ENCODE measurements at places on chromosomes 6 and 20.

- DNase-seq, result no peak
Measured at GRCh38 chr20:45951925-45952834, 17.7 kb downstream of the PCIF1 start.

GRCh38 chr6:130697995-130698535 lies 129.1 kb upstream of the SMLR1 start:
- peak; percentile 33 for DNase-seq

DNA sequence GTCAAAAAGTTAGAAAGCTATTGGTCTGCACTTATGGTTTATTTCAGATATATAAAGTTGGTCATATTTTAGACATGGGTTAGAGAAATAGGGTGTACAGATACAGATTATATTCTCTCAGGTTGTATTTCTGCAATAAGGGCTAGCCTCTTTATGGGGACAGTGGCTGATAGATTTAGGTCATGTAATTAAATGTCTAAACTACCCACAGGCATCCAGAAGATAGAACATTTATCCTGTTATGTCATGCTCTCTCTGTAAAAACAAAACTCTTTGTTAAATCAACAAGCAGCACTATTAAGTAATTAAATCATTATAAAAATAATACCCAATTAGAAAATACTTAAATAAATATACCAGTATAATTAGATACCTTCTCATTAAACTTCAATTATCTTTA lies 612.6 kb upstream of the CITED2 start:
- no peak for DNase-seq

- no peak for DNase-seq
Measured at GRCh38 chr6:227074-227782, 65.1 kb upstream of the DUSP22 start.

DNA sequence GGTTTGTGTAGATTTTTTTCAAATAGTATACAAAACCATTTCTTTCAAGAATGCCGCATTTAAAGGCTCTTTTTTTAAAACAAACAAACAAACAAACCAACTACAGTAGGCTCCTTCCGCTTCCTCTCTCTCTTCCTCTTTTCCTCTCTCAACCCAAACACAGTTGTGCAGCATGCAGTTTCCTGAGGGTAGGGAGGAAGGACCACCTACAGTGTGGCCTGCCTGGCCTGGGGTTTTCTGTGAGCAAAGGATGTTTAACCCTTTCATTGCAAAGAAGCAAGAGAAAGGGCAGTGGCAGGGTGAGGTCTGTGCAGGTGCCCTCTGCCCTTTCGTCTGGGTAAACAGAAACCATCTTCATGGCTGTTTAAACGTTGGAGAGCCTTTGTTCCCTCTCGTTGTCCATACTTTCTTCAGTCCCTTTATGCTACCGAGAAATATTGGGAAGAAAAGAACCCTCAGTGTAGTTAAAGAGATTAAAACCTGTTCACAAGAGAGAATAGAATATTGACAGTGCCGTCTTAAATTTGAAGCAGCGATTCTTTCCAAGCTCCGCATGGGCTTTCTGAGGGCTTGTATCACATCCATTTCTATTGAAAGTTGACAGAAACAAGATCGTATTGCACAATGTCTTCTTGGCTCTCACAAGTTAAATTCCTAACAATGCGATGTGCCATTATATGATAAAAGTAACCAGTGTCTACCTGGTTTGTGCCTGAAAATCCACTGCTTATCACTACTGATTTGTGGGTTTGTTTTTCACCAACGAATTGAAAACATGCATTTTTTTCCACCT lies 215.5 kb upstream of the SNX9 start:
- DNase-seq, result no peak

- no peak for DNase-seq
Measured at GRCh38 chr6:147131532-147132128, 72.6 kb upstream of the STXBP5 start.

DNA sequence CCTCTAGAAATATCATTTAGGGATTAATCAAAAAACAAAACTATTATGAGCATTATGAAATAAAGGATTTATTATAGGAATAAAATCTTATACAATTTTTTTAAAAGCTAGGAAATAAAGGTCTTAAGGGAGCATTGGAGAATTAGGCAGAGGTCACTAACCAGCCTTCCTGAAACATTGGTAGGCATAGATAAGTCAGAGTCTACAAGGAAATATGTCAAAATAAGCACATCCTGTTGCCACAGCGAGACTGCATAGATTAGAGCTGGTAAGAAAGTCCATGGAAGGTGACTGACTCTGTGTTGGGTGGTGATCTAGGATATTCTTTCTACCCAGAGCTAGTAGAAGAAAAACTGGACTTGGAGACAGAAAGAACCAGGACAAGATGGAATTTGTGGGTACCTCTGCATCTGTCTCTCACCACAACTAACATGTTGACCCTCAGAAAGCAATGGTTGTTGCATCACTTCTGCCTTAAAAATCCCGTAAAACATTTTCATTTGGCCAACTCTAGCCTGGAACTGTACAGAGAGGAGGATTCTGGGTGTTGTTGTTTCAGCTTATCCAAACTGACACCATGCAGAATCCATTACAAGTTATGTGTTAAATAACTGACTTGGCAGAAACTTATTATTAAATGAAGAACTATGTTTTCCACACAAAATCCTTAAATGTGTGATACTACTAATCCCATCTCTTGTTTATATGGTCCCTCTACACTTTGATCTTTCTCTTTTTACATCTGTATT lies 77.1 kb downstream of the FBXO5 start:
- DNase-seq, result no peak

GRCh38 chr20:48209102-48209501 lies 423.8 kb upstream of the SULF2 start:
- DNase-seq, result no peak

DNA sequence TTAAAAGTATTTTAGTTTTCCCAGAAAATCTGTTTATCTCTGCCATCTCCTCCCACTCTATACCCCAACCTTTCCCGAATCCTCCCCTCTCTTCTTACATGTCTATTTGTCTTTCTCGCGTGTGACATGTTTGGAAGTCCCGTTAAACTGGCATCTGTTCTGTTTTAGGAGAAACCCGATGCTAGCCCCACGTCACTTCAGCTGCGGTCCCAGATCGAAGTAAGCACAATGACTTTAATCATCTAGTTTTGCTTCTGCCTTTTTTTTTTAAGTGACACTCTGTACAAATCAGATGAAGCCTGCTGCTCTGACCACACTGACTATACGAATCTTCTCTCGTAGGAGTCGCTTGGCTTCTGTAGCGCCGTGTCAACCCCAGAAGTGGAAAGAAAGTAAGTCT lies 97.4 kb downstream of the SASH1 start:
- no peak for DNase-seq

DNA sequence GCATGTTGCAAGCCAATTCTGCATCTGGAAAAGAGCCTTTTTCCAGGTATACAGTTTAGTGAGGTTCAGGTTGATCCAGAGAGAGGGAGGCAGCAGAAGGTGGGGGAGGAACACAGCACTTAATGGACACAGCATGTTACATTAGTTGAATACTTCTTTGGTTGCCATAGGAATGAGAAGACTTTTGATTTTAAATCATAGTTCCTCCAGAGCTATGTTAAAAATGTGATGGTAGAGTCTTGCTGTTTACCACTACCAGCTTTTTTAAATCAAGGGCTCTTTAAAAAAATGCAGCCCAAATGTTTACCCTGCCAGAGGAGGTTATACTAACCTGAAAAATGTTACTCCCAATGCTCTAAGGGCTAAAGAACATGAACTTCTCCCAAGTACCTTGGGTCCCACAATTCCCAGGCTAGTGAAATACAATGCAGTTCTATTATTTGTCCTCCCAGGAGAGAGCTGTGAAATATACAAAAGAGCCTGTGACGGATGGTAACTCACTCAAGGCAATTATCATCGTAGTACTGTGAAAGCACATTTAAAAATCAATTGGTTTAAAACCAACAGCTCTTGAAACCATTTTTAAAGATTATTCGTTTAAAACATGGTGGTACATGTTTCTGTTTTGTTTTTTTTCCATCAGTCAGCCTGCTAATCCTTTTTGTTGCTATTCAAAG lies 6.9 kb upstream of the PHACTR1 start:
- DNase-seq, result no peak

- no peak for DNase-seq
Measured at GRCh38 chr20:17933711-17934110, 34.9 kb downstream of the SNX5 start.

DNA sequence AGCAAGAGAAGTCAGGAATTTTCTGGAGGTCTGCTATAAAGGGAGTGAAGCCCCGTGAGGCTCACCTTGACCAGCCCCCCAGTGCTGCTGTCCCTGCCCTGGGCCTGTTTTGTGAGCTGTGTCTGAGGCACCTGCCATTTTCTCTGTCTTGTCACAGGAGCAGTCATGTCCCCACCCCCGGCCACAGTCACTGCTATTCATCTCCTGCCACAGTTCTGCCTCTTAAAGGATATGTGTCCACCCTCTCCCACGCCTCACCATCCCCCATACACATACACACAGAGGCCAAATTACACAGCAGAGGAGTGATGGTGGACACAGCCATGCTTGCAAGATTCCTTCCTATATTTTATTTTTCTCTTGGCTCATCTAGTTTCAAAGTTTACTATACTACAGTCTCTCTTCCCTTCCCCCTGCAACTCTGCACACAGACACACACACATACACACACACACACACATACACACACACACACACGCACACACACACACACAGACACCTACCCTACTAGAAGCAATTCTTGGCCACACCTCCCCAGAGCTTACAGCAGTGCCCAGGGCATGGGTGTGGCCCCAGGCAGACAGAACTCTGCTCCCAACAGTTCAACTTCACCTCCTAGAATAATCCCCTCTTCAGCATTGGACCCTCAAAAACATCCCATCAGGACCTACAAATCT lies 68.7 kb upstream of the TAB2 start:
- no peak for DNase-seq

DNA sequence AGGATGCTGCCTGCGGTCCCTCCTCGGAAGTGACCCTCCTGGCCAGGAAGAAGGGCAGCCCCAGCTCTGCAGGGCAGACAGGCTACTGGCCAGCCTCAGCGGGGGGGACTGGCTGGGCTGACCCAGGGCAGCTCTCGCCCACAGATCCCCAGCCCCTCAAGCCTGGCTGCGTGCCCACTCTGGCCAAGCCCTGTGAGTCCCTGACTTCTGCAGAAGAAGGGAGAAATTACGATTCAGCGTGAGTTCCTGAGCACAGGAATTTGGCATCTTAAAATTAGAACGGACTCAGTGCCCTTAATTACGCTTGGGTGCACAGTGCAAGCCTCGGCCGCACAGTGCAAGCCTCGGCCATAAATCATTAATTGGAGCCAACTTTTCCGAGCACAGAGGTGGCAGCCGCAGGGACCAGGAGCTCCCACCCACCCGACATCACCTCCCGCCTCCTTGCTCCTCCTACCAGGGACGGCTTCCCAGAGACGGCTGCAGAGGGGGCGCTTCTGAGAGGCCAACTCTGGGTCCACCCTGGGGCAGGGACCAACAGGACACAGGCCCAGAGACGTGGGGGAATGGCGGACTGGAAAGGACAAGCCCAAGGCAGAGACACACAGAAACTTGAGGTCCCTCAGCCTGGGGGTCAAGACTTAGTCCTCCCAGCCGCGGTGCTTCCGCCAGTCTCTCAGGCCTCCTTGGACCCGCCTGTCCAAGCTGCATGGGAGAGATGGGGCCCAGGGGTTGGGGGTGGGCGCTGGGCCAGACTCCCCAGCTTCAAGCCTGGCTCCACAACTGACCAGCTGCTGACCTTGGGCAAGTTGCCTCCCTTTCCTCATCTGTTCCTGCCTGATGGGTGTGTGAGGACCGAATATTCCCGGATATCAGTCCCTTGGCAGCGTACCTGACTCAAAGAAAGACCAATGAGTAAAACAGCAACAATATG lies 165.4 kb downstream of the TAF4 start:
- DNase-seq, result no peak

GRCh38 chr6:54431466-54431865 lies 123.2 kb downstream of the TINAG start:
- no peak for DNase-seq

GRCh38 chr20:20293691-20294385 lies 74.1 kb upstream of the INSM1 start:
- DNase-seq, result no peak

DNA sequence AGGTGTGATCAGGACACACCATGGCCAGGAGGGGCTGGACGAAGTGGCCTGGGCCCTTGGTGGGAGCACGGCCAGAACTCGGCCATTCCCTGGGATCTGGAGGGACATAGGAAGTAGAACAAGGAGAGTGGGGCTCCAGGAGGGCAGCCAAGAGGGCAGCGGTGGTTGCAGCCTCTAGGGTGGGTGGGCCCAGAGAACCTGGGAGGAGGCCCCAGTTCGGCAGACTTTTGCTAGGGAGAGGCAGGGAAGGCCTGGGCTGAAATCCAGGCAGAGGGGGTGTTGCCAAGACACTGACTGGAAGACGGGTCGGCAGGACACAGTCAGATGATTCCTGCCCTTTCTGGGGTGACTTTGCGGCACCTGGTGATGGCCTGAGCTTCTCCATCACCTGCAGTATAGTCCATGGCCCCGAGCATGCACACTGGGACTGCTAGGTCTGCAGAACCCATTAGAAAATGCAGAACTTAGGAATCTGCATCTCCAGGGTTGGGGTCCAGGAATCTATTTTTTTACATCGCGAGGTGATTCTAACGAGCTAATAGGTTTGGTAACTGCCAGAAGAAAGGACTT lies 224.8 kb downstream of the SYNDIG1 start:
- DNase-seq, result no peak
